ENCODE measurements at places on chromosomes 5 and 9.

DNA sequence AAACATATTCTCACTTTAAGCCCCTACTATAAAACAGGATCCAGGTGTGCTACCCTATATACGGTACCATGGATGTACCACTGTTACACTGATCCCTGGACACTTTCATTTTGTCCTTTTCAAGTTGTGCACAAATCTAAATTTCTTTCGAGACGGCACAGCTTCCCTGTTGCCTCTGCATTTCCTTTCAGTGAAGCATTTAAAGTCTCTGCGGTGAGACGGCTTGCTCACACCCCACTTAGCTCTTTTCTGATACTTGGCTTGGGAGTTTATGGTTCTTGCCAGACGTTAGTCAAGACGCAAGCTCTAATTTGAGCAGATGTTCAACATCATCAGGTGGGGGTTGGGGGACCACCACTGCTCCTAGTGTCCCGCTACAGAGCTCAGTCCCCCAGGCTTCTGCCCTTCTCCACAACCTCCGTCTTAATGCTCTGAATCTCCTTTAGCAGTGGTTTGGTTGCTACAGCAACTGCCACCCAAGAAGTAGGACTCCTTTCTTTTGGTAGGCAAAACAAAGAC, 15.8 kb downstream of the F2RL2 start:
- DNase-seq: no peak

DNA sequence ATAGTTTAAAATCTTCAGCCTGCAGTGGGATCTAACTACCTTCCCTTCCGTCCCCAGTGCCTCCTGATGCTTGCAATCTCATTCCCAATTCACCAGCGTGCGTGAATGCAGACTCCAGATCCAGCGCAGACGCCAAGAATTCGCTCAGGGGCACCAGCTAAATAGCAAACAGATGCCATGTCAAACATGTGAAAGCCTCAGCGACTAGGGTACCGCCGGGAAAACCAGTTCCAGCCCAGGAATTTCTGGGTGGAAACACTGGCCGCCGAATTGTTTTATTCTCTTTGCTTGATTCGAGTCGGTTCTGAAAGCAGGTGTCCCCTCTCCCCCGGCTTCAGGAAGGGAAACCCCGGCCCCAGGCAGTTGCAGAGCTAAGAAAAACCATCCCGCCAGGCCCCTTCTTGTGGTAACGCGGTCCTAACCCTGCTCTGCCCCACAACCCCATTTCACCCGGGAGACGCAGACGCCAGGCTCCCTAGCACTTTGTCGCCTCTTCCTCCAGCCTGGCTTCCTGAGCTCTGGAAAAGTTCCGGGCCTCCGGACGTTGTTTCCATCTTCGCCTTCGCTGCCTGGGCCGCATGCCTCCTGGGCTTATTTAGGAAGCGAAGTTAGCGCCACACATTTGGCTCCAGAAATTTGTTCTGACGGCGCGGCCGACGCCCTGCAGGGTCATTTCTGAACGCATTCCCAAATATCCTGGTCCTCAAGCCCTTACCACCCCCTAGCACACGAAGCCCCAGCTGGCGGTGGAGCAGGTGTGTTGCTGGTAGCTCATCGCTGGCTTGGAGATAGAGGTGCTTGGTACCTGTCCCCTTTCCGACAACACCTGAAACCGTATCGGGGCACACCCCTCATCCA, 665 bp upstream of the LVRN start:
- DNase-seq: no peak

DNA sequence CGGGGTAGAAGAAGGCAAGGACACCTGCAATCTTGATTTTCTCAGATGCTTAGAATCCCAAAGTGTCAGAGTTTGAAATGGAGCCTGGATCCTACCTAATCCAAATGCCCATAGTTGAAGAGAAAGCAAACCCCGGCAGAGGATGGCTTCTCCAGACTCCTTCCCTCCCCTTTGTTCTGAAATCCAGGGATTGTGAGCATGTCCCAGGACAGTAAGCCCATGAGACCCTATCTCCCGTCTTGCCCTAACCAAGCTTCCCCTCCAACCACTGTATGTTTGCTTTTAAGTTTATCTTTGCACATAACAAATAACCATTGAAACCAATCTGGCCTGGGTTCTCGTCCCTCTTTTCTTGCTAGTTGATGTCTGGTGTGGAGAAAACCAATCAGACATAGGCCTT, 78.3 kb upstream of the NIPAL4 start:
- DNase-seq: no peak

- DNase-seq: no peak
These were observed 30.5 kb downstream of the CMYA5 start for GRCh38 chr5:79720096-79720495.

GRCh38 chr5:22728610-22729009, 124.5 kb downstream of the CDH12 start:
- DNase-seq: no peak

DNA sequence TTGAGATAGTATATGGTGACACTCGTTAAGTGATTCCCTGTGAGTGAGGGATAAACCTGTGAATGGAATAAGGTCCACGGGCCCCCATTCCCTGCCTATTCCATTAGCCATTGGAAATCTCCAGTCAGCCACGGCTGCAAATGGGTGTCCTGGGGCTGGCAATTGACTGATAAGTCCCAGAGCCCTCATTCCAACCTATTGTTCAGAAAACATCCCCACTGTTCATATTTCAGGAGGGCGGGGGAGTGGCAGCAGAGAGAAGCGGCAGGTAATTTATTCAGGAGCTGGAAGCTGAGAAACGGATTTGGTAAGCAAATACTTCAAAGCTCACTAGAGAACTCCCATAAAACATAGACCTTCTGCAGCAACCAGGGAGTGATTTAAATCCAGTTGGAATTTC, 42.0 kb downstream of the TMEM174 start:
- DNase-seq: no peak

DNA sequence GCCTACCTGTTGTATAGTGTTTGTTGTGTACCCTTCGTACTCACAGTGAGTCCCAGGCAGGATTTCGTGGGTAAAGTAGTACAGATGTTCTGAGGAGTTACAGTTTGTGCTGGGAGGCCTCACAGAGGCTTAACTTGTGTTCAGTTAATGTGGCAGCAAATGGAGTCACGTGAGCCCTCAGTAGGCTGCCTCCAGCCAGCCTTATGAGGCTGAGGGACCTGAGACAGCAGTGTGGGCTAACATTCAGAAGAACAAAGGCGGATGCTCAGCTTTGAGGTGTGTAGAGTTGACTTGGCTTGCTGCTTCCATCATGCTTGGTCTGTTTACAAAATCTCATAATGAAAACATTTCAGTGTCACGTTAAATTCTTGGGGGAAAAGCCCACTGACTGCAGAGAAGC, 118.1 kb downstream of the TRIO start:
- DNase-seq: no peak

GRCh38 chr5:100667161-100667630, 132.0 kb downstream of the FAM174A start:
- DNase-seq: no peak

DNA sequence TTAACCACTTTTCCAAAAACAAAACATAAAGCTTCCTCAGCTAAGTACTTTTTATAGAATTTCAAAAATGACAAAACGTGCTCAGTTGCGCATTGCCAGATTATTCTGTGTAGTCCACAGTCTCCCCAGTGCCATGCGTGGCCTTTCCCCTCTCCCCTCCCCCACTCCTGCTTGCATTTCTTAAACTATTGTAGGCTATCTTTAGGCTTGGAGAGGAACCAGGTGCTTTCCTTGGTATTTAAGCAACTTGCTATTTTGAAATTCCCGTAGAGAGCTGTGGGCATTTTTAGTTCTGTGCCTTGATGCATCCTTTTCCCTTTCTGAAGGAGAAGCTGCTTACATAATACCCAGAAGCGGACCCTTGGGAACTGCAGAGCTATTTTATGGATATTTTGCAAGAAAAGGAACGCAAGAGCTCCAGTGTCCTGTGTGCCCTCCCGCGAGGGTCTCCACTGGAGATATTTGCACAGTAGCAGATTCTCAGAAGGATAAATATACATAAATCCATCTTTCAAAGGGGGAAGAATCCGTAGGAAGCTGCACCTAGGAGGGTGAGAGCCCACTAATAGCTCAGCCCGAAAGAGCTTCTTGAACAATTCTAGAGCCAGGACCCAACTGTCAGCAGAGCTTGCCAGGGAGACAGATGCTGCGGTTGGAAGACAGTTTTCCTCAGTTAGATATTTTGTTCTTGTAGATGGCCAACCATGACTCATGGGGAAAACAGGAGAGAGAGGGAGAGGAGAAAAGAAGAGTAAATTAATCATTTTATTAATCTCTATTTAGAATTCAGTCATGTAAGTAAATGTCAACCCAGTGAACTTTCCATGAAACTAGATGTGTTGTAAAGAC, 1298.3 kb upstream of the WWC1 start:
- DNase-seq: no peak

GRCh38 chr9:34179213-34180136, 632 bp downstream of the UBAP1 start:
- no peak for DNase-seq

DNA sequence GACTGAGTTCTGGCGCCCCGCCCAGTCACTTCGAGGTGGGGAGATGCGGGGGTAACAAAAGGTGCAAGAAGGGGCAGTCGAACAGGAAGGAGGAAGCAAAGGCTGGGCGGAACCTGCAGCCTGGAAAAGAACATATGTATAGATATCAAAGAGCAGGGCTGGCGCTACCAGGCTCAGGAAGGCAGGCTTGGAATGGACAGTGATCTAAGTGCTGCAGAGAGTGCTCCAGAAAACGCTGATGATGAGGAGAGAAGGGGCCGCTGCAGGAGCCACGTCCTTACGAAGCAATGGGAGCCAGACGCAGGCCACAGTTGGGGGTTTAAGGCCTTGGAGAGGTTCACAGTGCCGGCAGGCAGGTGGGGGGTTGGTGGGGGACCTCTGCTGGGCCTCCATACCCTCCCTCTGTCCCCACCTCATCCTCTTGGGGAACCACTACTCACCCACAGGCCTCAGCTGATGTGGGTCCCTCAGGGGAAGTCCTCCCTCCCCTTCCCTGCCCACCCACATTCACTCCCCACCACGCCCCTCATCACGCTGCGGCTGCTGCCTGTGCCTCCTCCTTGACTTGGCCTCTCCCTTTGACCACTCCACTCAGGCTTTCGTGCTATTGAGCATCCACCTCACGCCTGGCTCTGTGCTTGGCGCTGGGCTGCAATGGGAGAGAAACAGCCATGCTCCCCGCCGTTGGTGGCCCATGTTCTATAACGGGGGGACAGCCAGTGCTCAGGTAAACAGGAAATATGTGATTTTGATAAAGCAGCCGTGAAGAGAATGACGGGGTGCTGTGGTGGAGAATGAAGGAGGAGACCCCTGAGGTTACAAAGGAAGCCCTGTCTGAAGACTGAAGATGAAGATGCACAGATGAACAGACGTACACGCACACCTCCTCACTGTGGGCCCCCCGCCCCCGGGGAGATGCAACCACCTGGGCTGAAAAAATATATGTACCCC, 40.5 kb upstream of the RPL26L1 start:
- no peak for DNase-seq

DNA sequence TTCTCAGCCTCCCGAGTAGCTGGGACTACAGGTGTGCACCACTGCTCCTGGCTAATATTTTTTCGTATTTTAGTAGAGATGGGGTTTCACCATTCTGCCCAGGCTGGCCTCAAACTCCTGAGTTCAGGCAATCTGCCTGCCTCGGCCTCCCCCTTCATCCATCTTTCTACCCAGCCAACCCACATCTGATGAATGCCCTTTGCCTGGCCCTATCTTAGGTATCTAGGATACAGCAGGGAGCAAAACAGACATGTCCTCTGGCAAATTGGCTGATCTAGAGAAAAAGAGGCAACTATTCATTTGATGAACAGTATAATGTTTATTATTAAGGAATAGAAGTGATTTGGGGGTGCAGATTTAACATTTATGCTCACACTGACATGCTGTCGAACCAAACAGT, 123.0 kb downstream of the TRIO start:
- no peak for DNase-seq

- DNase-seq: no peak
These were observed 1652.3 kb upstream of the WWC1 start for GRCh38 chr5:166639151-166639550.

DNA sequence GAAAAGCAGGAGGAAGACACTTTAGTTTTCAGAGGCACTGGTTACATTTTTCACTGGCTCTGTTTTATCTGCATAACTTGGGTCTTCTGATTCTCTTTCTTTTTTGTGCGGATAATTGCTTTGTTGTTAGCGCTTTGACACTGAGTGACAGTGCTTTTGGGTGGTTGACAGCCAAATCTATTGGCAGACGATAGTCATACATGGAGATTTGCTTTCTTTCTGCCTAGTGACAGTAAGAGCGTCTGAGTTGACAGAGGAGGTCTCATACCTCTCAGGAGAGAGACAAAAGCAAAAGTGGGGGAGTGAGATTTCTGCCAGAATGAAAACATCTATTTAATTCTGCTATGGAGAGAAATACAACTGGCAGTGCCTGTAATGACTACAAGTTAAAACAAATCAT, 2278.0 kb upstream of the WWC1 start:
- no peak for DNase-seq

Measured in stimulated activated CD4-positive, alpha-beta T cell treated with anti-CD3 and anti-CD28 coated beads, Interleukin-12 subunit alpha, Interleukin-12 subunit beta, amount 100 ng/mL, for 24 hours (primary cell).